CD4-positive, alpha-beta memory T cell (primary cell): ENCODE measurements at places on chromosomes 12 and 14. TPM values are rescaled to one million over a fixed set of nuclear protein-coding genes. Genes with fewer than 3 reads are reported as not detected.

The GALNT8 gene
- total RNA-seq = 0.99 TPM

The GPR137C gene
- total RNA-seq = not detected

- H3K4me3 ChIP-seq = no peak overlapping the region
- peak overlapping the region; percentile 16 for H3K27ac ChIP-seq
- H3K4me1 ChIP-seq = peaks cover 60% of the 10 kb centered on the region
- peaks cover 10% of the 10 kb centered on the region for H3K36me3 ChIP-seq
- no peaks in the 10 kb centered on the region for H3K27me3 ChIP-seq
These were observed 6.6 kb downstream of the PPHLN1 start for GRCh38 chr12:42332301-42333285.

The EML5 gene
- total RNA-seq = 5.6 TPM

The DYRK2 gene
- total RNA-seq = 170 TPM

DNA sequence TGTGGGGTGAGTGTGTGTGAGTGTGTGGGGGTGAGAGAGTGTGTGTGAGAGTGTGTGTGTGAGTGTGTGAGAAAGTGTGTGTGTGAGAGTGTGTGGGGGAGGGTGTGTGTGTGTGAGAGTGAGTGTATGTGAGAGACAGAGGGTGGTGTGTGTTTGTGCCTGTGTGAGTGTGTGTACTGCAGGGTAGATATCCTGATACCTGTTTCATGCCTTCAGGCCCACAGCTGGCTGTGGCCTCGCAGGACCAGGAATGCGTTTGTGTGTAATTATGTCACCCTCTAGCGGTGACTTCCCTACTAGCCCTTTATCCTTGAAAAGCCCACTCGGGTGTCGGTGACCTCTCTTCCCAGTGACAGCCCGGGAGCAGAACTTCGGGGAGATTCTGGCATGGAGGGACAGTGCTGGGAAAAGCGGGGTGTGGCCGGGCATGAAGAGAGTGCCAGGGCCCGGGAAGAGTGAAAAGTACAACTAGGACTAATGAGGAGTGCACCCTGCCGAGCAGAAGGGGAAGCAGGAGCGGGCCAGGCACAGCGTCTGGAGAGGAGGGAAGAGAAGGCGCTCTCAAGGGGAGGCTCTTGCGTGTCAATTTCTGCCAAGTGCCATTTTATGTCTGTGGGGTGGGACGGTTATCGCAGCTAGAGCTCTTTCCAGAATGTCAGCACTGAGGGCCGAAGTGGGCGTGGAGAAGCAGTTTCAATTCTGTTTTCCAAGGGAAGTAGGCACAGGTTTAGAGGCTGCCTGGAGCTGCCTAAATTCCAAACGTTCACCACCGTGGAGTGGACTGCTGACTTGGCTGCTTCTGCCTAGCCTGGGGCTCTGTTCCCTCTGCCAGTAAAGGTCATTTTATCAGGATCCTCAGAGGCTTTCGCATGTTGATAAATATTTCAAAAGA, 11.0 kb upstream of the FBXL14 start:
- no peak overlapping the region for H3K4me3 ChIP-seq
- H3K27me3 ChIP-seq = no peaks in the 10 kb centered on the region
- H3K4me1 ChIP-seq = peaks cover 27% of the 10 kb centered on the region
- H3K27ac ChIP-seq = no peak overlapping the region

The IFNG gene
- total RNA-seq = 0.73 TPM

DNA sequence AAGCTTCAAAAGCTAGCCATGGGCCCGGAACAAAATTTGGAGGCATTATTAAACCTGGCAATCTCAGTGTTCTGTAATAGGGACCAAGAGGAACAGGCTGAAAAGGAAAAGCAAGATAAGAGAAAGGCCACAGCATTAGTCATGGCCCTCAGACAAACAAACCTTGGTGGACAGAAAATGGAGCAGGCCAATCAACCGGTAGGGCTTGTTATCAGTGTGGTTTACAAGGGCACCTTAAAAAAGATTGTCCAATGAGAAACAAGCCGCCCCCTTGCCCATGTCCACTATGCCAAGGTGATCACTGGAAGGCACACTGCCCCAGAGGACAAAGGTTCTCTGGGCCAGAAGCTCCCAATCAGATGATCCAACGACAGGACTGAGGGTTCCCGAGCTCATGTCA, 653.9 kb upstream of the TMEM132C start:
- no peaks in the 10 kb centered on the region for H3K4me1 ChIP-seq
- H3K27ac ChIP-seq = no peak overlapping the region
- no peaks in the 10 kb centered on the region for H3K36me3 ChIP-seq

The SERPINA12 gene
- not detected for total RNA-seq

- H3K4me1 ChIP-seq = peaks cover 23% of the 10 kb centered on the region
- no peaks in the 10 kb centered on the region for H3K27me3 ChIP-seq
- no peaks in the 10 kb centered on the region for H3K36me3 ChIP-seq
- H3K27ac ChIP-seq = no peak overlapping the region
These were observed 112.4 kb upstream of the MAX start for GRCh38 chr14:65214741-65215140.

The REP15 gene
- total RNA-seq = not detected

- H3K36me3 ChIP-seq = no peaks in the 10 kb centered on the region
- H3K4me3 ChIP-seq = no peak overlapping the region
- H3K27ac ChIP-seq = peak overlapping the region; percentile 29
- peak; percentile 17 for DNase-seq
- H3K4me1 ChIP-seq = peaks cover 73% of the 10 kb centered on the region
These were observed 21.3 kb downstream of the MLXIP start for GRCh38 chr12:122099856-122100255.

DNA sequence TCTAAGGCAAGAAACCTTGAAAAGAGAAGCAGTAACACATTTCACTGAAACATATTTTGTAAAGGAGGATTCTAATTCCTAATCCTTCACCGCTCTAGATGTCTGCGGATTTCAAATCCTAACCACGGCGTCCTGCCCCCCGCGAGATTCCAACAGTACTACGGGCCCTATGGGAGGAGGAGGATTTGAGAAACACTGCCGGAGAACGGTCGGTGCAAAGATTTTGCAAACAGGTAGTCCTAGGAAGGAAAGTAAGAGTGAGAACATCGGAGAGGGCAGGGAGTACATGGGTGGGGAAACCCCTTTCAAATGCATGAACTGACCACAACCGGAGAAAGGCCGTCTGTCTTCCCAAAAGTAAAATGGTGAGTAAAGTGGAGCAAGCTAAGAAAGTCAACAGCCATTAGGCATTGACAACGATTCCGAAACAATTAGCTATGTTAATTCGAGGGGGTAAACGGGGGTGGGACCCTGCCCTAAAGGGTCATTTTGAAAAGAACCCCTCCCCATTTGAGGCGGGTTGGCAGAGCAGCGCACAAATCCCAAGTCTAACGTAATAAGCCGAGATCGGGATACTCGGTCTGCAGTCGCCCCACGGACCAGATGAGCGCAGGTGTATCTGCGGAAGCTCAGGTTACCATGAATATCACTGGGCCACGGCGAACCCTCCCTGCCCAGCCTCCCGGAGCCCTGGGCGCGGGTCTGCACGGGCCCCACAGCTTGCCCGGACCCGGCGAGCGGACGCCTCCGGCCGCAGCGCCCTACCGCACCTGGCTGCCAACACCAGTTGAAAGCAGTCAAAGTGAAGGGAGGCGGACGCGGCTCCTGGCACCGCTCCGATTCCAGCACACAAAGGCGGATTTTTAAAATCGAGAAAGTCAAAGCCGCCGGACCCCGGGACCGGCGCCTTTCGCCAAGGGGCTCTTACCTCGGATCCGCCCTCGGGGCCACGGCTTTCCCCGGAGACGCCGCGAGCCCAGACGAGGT, 662 bp downstream of the EPS8 start:
- H3K36me3 ChIP-seq = no peaks in the 10 kb centered on the region
- H3K4me3 ChIP-seq = peak overlapping the region; percentile 33
- peaks cover 19% of the 10 kb centered on the region for H3K4me1 ChIP-seq
- peaks cover 21% of the 10 kb centered on the region for H3K27me3 ChIP-seq

The PSME1 gene
- 257 TPM for total RNA-seq

DNA sequence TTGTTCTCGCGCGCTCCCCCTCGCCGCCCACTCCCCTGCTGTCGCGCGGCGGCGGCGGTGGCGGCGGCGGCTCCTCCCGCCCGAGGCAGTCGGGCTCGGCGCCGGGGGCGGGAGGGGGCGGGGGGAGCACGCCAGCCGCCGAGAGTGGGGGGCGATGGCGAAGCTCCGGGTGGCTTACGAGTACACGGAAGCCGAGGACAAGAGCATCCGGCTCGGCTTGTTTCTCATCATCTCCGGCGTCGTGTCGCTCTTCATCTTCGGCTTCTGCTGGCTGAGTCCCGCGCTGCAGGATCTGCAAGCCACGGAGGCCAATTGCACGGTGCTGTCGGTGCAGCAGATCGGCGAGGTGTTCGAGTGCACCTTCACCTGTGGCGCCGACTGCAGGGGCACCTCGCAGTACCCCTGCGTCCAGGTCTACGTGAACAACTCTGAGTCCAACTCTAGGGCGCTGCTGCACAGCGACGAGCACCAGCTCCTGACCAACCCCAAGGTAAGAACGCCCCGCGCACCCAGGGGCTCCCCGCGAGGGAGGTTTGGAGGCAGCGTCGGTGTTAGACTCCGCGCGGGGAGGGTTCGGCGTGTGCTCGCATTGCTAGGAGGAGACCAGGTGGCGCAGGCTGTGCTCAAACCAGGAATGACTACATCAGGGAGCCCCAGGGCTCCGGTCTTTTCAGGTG, 629 bp downstream of the KCNMB4 start:
- H3K27me3 ChIP-seq = peaks cover 8% of the 10 kb centered on the region
- no peaks in the 10 kb centered on the region for H3K36me3 ChIP-seq
- DNase-seq = peak; percentile 71

DNA sequence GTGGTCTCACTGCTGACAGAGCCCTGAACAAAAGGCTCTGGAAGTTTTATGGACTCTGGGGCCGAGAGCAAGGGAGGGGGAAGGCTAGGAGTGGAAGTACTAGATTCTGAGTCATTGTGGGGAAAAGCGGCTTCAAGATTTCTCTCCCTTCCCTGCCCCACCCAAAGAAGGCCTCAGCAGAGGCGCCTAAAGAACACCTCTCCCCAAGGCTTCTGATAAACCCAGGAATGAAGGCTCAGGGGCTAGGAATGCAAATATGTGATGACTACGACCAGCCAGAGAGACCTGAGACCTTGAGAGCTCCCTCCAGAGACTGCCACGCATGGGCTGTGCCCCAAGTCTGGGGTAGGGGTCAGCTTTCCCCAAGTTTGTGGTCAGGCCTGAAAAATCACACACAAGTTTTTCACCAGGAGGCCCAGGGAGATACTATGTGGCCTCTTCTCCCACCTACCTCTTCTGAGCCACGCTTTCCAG, 130.7 kb upstream of the HIF1A start:
- peaks cover 23% of the 10 kb centered on the region for H3K4me1 ChIP-seq
- no peak overlapping the region for H3K4me3 ChIP-seq
- no peak overlapping the region for H3K27ac ChIP-seq

GRCh38 chr12:77469578-77470333, 360.9 kb upstream of the NAV3 start:
- H3K4me3 ChIP-seq = no peak overlapping the region
- H3K36me3 ChIP-seq = no peaks in the 10 kb centered on the region
- no peaks in the 10 kb centered on the region for H3K27me3 ChIP-seq
- H3K4me1 ChIP-seq = no peaks in the 10 kb centered on the region
- no peak overlapping the region for H3K27ac ChIP-seq

DNA sequence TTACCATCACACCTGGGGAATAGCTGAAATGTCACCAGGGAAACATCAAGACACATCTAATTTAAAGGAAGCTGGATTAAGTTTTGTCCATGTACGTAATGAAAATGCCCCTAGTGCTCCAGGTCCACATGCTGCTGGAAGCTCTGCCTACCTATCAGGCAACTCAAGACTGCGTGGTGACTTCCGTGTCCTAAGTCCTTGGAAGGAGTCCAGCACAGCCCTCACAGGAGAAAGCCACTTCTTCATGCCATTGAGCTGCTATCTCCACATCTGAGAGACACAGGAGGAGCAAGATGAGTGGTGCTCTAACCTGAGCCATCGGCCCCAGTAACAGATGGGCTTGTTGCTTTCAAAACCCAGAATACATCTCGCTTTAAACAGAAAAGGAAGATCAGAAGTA, 316.4 kb downstream of the DPF3 start:
- no peaks in the 10 kb centered on the region for H3K36me3 ChIP-seq
- H3K4me3 ChIP-seq = no peak overlapping the region
- H3K27me3 ChIP-seq = no peaks in the 10 kb centered on the region
- H3K4me1 ChIP-seq = no peaks in the 10 kb centered on the region
- H3K27ac ChIP-seq = no peak overlapping the region
- no peak for DNase-seq

DNA sequence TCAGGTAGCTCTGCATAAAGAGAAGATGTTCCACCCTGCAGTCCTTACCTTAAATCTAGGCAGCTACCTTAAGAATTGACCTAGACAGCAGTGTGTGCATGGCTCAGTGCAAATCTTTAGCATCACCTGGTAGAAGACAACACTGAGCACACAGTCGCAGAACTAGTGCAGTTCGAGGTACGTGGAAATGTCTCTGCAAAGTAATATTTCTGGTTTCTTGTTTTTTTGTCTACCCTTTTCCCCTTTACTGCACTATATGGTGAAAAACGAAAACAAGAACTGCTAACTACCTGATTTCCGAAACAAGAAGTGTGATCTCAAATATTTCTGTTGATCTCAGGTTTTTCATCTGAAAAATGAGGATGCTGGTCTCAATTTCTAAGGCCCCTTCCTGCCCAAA, 82.5 kb downstream of the ETV6 start:
- no peak for DNase-seq
- H3K27me3 ChIP-seq = no peaks in the 10 kb centered on the region
- H3K36me3 ChIP-seq = no peaks in the 10 kb centered on the region
- H3K27ac ChIP-seq = peak overlapping the region; percentile 55
- H3K4me3 ChIP-seq = peak overlapping the region; percentile 48

The PPP1R1A gene
- total RNA-seq = not detected

The NANOG gene
- not detected for total RNA-seq

DNA sequence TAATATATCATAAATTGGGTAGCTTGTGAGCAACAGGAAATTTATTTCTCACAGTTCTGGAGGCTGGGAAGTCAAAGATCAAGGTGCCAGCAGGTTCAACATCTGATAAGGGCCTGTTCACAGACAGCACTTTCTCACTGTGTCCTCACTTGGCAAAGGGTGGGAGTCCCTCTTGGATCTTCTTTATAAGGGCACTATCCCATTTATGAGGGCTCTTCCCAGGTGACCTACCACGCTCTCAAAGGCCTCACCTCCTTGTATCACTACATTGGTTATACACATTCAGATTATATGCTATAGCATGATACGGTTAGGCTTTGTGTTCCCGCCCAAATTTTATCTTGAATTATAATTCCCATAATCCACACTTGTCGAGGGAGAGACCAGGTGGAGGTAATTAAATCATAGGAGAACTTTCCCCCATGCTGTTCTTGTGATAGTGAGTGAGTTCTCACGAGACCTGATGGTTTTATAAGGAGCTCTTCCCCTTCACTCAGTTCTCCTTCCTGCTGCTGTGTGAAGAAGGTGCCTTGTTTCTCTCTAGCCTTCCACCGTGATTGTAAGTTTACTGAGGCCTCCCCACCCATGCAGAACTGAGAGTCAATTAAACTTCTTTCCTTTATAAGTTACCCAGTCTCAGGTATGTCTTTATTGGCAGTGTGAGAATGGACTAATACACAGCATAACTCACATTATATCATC, 19.2 kb upstream of the LRIG3 start:
- no peaks in the 10 kb centered on the region for H3K27me3 ChIP-seq
- no peaks in the 10 kb centered on the region for H3K36me3 ChIP-seq
- DNase-seq = no peak
- H3K4me3 ChIP-seq = no peak overlapping the region

GRCh38 chr12:118465706-118466105, 89.4 kb downstream of the SUDS3 start:
- no peaks in the 10 kb centered on the region for H3K27me3 ChIP-seq
- H3K36me3 ChIP-seq = no peaks in the 10 kb centered on the region
- no peaks in the 10 kb centered on the region for H3K4me1 ChIP-seq
- H3K27ac ChIP-seq = no peak overlapping the region
